CD4-positive, alpha-beta memory T cell (primary cell): ENCODE measurements at places on chromosomes 2 and 18. TPM values are rescaled to one million over a fixed set of nuclear protein-coding genes. Genes with fewer than 3 reads are reported as not detected.

The PLB1 gene
- total RNA-seq = 0.75 TPM

The LHCGR gene
- total RNA-seq = not detected

The PROM2 gene
- 0.87 TPM for total RNA-seq

The EMILIN1 gene
- total RNA-seq = 0.33 TPM

The SLC11A1 gene
- 1.3 TPM for total RNA-seq

The MALL gene
- total RNA-seq = not detected

The LOXHD1 gene
- total RNA-seq = not detected

The UGT1A5 gene
- not detected for total RNA-seq

The GALNT1 gene
- total RNA-seq = 32.0 TPM

The SP5 gene
- not detected for total RNA-seq
